ENCODE measurements at places on chromosomes 1 and 21.

DNA sequence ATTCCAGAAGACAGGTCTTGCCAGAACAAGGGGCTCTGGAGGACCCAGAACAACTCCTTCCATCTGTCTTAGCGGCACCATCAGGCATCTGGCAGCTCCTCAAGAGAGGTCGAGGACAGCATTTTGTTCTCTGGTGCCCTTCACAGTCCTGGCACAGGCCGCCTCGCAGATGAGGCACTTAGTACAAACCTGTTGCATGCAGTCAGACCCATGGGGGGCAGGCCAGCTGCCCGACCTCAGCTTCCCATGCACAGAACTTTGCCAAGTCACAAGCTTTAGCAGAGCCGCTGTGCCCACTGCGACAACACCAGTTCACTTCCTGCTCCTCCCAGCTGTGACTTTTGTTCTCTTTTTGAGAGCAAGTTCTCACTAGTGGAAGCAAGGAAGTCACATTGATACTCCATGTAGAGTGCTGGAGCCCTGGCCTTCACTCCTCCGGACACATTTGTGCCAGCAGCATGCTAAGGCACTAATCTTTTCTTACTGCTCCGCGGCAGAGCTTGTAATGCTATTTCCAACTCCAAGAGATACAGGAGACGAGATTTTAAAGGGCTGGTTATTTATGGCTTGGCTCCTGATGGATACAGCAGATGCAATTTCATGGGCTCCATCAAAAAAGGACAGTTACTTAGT, 44.6 kb downstream of the HMGB4 start:
- DNase-seq, result no peak

GRCh38 chr21:20996421-20997310, 1.5 kb upstream of the NCAM2 start:
- peak; percentile 61 for DNase-seq

DNA sequence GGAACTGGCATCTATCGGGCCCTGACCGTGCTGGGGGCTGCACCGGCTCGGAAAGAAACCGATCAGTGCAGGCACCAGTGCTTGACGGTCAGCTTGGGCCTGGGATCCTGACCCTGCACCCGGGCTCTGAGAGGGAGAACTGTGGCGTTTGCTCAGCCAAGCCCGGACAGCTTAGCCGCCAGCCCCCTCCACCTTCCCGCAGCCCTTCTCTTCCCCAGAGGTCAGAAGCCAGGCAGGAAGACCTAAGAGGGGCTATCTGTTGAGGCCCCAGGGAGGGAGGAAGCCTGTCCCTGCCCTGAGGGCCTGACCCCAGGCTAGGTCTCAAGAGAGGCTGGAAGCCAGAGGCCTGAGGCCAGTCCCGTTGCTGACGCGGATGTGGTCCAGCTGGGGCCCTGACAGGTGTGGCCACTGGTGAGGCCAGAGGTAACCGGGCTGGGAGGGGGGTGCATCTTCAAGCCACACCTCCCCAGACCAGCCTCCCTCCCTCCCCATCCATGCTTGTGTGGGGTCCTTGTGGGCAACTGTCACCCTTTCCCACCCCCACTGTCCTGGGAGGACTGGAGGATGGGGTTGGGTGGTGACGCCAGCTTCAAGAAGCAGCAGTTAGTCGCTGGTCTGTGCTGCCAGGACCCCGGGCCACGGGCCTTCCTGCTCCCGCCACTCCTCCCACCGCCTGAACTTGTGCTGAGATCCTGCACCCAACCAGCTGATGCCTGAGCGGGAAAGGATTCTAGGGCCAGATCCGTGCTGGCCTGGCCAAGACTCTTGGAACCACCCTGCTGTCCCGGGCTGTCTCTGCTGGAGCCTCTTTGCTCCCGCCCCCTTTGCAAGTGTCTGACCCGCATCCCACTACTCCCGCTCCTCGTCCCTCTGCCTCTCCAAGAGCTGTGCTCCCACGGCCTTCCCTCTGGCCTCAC, 2.6 kb upstream of the DVL1 start:
- peak; percentile 40 for DNase-seq

DNA sequence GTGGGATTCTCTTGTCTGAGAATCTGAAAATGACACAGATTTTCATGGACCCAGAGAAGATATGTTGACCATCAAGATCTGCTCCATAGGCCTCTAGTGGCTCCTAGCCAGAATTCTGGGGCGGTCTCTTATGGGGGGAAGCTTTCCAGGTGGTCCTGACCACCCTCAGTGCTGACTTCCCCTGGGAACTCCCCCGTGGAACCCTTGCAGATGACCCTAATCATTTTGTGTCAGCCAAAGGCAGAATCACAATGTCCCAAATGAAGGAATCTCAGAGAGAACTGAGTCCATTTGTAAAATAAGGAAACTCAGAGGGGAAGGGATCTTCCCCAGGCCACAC, 3.6 kb downstream of the HEYL start:
- DNase-seq, result no peak

DNA sequence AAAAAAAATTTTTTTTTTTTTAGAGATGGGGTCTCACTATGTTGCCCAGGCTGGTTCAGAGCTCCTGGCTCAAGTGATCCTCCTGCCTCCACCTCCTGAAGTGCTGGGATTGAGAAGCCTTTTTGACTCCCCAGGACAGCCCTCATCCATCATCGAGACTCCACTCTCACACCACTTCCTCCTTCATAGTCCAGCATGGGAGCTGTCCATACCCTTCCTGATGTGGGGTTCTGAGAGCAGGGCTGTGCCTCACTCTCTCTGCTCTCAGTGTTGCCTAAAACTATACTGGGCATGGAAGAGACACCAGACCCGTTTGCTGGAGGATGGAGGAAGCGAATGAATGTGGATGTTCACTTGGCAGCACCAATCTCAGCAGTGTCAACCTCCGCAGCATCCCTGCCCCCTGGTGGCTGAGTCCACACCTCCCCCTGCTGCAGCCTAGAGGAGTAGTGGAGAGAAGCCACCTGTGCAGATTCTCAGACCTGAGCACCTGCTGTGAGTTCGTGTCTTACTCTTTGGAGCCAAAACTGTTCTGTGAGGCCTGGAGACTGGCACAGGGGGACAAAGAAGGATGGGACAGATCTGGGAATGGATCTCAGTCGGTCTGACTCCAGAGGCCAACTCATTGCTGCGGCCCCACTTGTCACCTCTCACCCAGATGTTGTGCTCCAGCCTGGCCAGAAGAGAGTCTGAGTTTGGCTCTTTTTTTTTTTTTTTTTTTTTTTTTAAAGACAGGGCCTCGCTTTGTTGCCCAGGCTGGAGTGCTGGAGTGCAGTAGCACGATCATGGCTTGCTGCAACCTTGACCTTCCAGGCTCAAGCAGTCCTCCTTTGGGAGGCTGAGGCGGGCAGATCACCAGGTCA, 17.7 kb downstream of the TINAGL1 start:
- peak; percentile 94 for DNase-seq

- no peak for DNase-seq
These were observed 310.0 kb upstream of the SNX7 start for GRCh38 chr1:98351561-98351960.

DNA sequence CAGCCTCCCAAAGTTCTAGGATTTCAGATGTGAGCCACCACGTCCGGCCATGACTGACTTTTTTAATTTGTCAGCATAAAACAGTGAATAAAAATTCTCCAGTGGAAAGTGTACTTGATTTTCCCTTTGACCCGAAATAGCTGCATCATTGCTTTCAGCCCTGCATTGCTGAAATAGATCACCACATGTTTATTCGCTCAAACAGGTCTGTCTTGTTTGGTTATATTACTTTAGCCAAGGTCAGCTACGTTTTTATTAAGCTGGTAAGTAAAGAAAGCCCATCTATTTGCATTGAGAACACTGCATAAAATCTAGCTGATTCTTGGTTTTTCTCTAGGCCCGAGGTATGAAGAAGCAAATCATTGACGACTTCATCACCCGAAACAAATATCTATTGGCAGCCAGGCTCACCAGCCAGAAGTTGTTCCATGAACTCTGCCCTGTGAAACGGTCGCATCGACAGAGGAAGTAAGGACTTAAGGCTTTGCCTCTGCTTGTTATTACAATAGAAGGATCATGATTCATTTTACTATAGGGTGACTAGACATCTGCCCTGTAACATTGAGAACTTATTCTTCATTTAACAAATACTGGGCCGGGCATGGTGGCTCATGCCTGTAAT, 25.6 kb downstream of the AGMAT start:
- DNase-seq, result no peak

DNA sequence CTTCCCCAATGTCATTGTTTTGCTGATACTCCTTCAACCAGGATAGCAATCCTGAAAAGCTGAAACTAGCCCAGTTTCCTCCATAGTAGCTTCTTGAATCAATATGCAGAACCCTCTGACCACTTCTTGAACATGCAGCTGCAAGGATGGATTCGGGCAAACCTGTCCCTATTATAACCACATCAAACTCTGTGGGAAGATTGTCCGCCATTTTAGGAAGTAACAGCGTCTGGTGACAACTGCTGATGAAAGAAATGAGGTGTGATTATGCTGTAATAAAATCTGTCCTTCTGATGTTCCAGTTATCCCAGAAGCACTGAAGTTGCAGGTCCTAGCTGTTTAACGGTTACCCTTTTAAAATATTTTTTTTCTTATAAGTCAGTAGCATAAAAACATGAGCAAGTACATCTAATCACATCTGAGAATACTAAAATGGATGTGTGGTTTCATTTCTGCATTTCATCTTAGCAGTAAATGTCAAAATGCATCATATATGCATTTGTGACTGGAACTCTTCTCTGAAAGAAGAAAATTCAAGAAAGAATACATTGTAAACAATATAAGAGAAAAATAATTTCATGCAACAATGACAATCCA, 4.5 kb downstream of the CHML start:
- no peak for DNase-seq

DNA sequence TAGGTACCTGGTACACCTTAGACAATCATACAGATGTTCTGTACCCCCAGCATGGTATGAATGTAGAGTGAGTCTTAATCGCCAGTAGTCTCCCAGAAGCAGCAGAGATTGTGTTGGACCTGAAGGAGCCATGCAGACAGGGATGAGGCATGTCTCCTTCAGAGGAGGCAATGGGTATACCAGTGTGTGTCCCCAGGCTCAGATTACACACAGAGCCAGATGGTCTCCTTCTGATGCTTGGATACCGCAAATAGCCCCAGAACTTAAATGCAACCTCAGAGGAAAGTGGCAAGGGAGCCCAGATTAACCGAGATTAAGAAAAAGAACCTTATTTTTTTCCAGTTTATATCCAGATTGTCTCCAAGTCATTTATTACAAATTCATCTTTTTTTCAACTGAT, 96.8 kb upstream of the C21orf91 start:
- no peak for DNase-seq

DNA sequence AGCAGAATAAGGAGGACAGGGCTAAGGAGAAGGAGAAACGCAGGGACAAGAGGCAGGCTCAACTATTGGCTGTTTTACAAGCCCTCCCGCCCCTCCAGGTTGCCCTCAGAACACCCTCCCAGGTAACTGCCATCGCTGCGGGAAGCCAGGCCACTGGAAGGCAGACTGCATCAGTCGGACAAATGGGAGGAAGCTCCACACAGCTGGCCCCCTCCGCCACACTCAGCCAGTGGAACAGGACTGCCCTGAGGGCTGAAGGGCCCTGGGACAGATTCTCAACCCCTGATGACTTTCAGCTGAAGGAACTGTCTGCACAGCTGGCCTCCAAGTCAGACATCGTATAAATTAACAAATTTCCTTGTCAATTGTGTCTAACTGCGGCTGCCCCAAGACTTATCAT, 21.8 kb downstream of the LRRC3 start:
- no peak for DNase-seq

GRCh38 chr1:5755552-5756125, 236.6 kb downstream of the NPHP4 start:
- no peak for DNase-seq

DNA sequence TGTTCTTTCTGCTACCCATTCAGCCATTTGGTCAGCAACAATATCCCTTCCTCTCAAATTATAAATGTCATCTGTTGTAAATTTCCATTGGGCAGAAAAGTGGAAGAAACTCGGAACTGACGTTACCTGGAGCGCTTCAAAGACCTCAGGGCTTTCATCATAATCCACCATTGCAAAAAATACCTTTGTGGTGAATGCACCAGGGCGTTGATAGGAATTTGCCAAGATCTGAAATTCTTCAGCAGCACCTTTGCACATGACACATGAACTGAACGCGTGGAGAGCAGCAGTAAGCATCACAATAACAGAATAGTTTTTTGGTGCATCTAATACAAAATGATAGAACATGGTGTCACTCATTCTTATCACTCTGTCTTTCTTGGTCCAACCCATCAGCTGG, 3.1 kb upstream of the TEKT2 start:
- no peak for DNase-seq

GRCh38 chr1:57424231-57425027, 569 bp upstream of the DAB1 start:
- peak; percentile 83 for DNase-seq

- DNase-seq, result no peak
These were observed 20.6 kb upstream of the PPM1J start for GRCh38 chr1:112735752-112736151.

- DNase-seq, result peak; percentile 64
These were observed 1.2 kb downstream of the VAV3 start for GRCh38 chr1:107963601-107964335.

DNA sequence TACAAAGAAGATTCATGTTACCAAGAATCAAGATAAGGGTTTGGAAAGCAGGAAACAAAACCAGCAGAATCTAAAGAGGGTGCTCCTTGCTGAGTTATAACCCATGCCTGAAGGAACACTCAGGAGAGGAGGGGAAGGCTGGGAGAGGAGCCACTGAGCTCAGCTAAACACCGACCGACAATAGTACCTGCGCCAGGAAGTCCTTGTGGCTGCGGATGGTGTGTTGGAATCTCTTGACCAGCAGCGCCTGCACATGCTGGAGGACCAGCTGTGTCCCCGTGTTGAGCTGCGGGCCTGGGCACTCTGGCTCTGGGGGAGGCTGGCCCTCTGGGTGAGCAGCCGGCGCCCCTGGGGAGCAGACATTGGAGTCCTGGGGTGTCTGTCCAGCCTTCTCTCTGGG, 89.4 kb downstream of the ABCA4 start:
- no peak for DNase-seq

GRCh38 chr1:223444411-223444810, 51.2 kb downstream of the CCDC185 start:
- no peak for DNase-seq

GRCh38 chr1:29417971-29418370, 181.6 kb downstream of the PTPRU start:
- no peak for DNase-seq

GRCh38 chr1:225378880-225379279, 49.0 kb downstream of the LBR start:
- DNase-seq, result peak; percentile 96

GRCh38 chr21:42568376-42568775, 54.7 kb downstream of the SLC37A1 start:
- no peak for DNase-seq

- DNase-seq, result no peak
These were observed 41.9 kb downstream of the SLC45A1 start for GRCh38 chr1:8359617-8360481.

DNA sequence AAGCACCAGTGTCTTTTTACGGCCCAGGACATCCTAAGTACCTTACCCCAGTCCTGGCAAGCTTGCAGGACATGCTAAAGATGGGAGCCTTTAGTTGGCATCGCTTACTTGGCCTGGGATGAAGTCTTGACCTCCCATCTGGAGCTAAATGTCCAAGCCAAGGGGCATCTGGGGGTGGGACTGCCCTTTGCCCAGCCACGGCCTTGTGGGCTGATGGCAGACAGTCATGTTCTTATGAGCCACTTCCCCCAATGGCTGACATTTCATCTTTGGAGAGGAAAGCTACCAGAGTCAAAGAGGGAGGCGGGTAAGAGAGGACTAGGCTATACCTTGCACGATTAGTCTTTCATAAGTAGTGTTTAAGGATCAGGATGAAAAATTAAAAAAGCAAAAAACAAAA, 32.2 kb downstream of the OPTC start:
- DNase-seq, result no peak
